ENCODE measurements at places on chromosomes 13 and 19.

GRCh38 chr19:3276341-3276799 lies 51.9 kb downstream of the CELF5 start:
- no peak for DNase-seq

DNA sequence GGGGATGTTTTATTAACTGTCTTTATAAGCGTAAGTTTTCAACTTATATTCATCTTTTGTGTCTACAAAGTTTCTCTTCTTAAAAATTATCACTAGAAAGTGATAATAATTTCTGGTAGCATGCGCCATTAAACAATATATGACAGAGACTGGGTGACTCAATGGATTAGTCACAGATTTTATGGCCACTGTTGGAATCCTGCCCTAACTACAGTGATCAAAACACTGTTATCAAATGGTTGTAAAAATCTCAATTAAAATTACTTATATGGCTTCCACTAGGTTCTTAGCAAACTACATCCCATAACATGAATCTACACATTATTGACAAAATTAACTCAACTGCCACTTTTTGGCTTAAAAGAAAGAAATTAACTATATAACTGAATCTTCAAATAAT lies 350.0 kb downstream of the DACH1 start:
- DNase-seq, result no peak

DNA sequence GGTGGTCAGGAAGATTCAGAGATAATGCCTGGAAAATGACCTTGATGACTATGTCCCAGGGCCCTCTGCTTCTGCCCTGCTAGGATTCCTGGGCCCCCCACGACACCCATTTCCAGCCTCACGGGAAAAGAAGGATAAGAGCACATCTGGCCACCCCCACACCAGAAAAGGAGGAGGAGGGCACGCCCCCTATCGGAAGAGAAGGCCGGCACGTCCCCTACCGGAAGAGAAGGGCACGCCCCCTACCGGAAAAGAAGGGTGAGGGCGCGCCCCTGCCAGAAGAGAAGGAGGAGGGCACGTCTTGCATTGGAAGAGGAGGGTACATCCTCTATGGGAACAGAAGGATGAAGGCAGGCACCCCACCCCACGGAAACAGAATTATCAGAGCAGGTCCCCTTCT lies 84.3 kb downstream of the IER2 start:
- peak; percentile 58 for DNase-seq

DNA sequence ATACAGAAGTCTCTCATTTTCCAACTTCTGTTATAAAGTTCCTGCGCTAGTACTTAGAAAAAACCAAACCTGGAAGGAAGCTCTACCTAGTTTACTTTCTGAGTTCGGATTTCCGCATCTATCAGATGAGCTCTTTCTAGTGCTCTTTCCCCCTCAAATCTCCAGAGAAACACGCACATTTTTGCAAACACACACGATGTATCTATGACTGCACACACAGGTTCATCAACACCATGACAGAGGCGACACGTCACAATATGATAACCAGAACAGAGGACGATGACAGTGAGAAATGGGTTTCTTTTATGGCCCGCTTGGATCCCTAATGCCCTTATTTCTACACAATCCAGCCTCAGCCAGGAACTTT lies 629 bp upstream of the LRRC63 start:
- DNase-seq, result peak; percentile 3

DNA sequence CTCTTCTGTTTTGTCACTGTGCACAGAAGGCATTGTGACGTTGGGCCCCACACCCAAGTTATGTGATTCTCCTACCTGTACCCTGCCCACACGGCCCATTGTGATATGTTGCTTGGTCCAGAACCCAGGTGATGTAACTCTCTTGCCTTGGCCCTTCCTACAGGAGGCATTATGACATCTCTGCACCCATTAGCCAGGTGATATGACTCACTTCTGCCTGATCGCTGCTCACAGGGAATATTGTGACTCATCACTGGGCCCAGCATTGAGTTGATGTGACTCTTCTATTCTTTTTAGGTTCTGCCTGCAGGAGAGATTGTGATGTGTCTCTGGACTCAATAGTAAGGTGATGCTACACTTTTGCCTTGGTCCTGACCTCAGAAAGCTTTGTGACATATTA lies 65.4 kb upstream of the ZNF91 start:
- no peak for DNase-seq

DNA sequence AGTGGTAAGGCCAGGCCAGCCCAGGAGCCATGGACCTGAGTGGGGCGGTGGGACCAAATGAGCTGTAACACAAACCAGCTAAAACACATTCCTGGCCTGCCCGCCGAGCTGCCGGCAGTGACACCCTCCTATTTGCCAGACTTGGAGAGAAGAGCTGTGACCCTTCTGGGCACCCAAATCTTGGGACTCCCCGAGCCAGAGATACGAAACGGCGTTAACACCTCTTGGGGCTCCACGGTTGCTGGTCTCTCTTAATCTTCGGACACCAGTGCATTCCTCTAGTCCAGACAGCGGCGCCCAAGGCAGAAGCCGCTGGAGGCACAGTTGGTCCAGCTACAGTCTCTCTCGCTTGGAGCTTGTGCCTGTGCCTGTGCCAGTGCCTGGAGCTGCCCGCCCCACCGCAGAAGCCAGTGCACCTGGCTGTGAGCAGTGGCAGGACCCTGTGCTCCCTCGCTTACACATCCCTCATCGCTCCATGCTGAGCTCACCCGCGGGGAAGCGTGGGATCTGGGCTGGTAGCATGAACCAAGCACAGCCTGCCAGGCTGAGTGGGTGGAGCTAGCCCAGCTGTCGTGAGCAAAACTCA lies 147.2 kb upstream of the KLHL1 start:
- no peak for DNase-seq

All from AG08395 (cell line).